Posterior cingulate gyrus (tissue), 11 donors: ENCODE measurements at places on chromosomes 5 and 9.

GRCh38 chr5:2724831-2725230, 26.6 kb downstream of the IRX2 start:
- no peak for DNase-seq

- peak; percentile 23 for DNase-seq
Observed at GRCh38 chr5:88551724-88552345, 283.2 kb upstream of the TMEM161B start.

DNA sequence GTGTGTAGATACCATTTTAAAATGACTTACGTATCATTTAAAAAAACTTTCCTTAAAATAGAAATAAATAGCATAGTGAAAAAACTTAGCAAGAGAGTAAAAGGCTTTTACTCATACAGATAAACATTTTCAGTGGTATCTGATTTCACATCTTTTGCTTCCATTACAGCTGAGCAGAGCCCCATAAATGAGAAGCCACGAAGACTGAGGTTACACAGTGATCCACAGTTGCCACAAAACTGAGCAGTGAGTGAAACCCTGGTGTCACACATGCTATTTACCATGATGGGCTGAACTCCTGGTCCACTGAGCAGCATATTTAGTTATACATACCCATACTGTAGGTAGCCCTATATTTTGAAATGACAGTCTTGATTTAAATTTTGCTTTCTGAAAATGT, 401.2 kb downstream of the KIAA0825 start:
- DNase-seq, result no peak

DNA sequence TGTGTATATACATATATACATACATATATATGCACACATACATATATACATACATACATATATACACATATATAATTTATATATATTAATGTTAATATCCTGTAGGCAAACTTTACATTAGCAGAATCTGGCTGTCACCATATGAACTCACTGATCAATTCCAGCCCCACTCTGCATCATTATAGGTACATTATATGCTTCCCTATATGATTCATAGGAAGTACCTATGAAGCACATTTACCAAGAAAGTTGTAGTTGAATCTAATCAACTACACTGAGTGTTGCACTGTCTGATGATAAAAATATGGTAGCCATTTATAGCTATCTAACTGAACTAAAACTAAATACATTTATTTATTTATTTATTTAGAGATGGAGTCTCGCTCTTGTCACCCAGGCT, 5.5 kb upstream of the SPATA6L start:
- DNase-seq, result no peak

- DNase-seq, result no peak
Observed at GRCh38 chr9:98916660-98917059, 27.0 kb upstream of the COL15A1 start.

DNA sequence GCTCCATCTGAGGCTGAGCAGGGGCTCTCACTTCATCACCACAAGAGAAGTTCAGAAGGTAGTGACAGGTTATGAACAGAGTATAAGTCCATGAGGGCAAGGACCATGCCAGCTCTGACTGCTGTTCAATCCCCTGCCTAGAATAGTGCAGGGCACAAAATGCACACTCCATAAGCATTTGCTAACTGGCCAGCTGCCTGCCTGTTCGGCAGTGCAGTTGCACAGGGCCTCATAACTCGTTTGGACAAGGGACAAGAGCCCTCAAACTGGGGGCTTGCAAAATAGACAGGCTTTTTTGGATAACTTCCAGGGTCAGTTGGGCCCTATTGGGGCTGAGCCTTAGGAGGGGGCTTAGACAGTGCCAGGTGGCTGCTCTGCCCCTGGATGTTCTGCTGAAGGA, 21.1 kb downstream of the SPARC start:
- no peak for DNase-seq
